Urinary bladder (tissue), 4 donors: ENCODE measurements at places on chromosomes 5 and 9. TPM values are rescaled to one million over a fixed set of nuclear protein-coding genes. Genes with fewer than 3 reads are reported as not detected.

Gene IL9
- not detected for polyA plus RNA-seq

Gene OGN
- polyA plus RNA-seq, result 19.5 TPM

Gene ERCC8
- 6.5 TPM for polyA plus RNA-seq

Gene CCNI2
- polyA plus RNA-seq, result 1.4 TPM

Gene NMUR2
- polyA plus RNA-seq, result not detected

Gene BRINP1
- 0.23 TPM for polyA plus RNA-seq

Gene CDC23
- 20.1 TPM for polyA plus RNA-seq

Gene PCDHA5
- 0.05 TPM for polyA plus RNA-seq

Gene CCDC192
- 0.41 TPM for polyA plus RNA-seq

Gene CATSPER3
- polyA plus RNA-seq, result 0.72 TPM

Gene NCS1
- 83.9 TPM for polyA plus RNA-seq

Gene MEIKIN
- polyA plus RNA-seq, result not detected

Gene PDE8B
- polyA plus RNA-seq, result 2.4 TPM

Gene LCN15
- not detected for polyA plus RNA-seq

Gene RNF14
- polyA plus RNA-seq, result 51.9 TPM

Gene TIMD4
- polyA plus RNA-seq, result 0.19 TPM

Gene P4HA2
- polyA plus RNA-seq, result 44.2 TPM

Gene ANKRD31
- 0.05 TPM for polyA plus RNA-seq
